NCI-H187 treated with DMSO at 0.1 percent for 48 hours (cell line): ENCODE measurements at places on chromosomes 1 and 21.

- no peak for DNase-seq
Observed at GRCh38 chr21:14241297-14241696, 25.3 kb downstream of the RBM11 start.

- DNase-seq: no peak
Observed at GRCh38 chr1:98556521-98557158, 104.9 kb upstream of the SNX7 start.

DNA sequence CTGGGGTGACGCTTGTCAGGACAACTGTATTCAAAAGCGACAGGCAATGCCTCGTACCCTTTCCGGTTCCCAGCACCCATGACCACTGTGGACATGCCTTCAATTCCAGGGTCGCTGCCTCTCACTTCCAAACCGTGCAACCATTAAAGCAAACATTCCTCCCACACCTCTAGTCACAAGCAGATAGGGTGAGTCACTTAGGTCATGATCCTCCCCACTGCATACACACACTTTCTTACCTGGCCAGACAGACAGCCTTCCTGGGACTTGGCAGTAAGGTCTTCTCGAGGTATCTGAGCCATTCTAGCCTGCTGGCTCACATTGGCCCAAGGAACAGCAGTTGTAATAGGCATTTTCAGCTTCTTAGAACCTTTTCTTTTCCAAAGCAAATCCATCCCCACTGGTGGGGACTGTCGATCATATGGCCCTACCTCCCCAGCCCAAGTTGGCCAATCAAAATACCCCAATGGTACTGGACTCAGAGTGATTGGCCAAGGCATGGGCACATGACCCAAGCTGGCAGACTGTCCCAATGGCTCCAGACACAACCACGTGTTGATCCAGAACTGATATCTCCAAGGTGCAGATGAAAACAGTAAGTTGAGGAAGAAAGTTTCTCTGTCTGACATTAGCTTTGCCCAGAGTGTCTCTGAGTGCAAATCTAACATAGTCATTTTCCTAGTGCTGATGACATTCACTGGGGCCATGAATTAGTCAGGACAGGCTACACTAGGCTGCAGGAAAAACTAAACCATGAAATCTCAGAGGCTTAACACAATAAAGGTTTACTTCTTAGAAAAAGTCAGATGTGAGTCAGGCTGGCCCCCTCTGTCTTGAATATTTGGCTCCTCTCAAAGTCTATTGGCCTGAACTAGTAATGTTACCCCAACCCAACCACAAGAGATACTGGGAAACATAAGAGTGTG lies 113.8 kb downstream of the RRAGC start:
- no peak for DNase-seq

DNA sequence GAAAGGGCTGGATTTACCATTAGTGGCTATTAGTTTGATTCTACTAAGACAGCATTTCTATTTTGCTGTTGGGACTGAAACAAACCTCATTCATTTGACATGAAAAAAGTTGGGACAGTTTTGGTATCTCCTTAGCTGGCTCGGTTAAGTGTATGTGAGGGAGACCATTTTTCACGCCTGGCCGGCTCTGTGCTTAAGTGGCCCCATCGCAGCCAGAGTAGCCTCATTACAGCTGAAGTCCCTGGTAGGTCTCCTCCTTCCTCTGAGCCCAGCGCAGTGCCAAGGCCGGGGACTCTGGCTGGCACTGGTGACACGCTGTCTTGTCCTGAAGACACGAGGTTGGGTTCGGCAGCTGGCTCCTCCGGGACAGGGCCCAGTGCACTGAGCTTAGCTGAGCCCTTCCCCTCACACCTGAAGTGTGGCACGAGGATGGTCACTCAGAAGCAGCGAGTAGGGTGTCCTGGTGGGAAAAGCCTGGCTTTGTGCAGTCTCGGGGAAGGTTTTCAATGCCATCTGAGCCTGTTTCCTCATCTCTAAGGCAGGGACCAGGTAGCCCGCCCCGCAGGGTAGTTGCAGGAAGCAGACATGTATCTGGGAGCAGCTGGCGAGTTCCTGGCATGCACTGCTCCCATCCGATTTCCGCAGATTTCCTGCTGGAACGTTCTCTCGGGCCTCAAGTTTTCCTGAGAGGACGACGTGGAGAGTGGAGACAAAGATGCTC lies 196.5 kb downstream of the DYRK1A start:
- no peak for DNase-seq
